Cortex of kidney (tissue), 1 donor: ENCODE measurements at places on chromosomes 2 and 18.

GRCh38 chr2:184444217-184444616 lies 154.1 kb upstream of the ZNF804A start:
- DNase-seq = no peak

- DNase-seq = no peak
These were observed 56.4 kb downstream of the MAP4K3 start for GRCh38 chr2:39380525-39381150.

- DNase-seq = no peak
These were observed 6.8 kb downstream of the SF3B1 start for GRCh38 chr2:197427986-197428385.

- DNase-seq = no peak
These were observed 632.5 kb downstream of the SUCLG1 start for GRCh38 chr2:83826577-83826976.

DNA sequence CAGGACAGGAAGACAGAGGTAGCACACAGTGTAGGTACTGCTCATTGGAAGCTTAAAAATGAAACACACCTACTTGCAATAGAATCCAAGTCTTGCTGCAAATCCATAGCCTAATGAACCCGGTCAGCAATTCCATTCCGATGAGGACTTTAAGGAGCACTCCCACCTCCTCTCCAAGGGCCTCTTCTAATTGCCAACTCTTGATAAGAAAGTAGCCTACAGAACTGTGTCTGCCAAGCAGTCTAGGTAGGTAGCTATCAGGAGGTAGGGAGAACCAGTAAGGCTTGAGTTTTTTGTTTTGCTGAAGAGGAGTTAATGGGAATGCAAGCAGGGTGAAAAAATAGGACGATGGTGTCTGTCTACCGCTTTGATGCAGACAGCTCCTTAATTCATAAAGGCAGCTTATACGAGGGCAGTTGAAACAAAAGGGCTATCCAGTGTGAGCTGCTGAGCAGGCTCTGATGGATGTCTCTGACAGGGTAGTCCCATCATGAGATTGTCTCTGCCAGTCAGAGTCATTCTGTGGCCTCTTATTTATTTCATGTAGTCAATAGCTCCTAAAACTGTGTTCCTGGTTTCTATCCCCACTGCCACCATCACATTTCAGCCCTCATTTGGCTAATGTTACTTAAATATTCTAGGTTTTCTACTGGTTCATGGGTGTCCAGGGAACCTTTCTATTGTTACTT lies 155.6 kb upstream of the DNMT3A start:
- DNase-seq = no peak

- no peak for DNase-seq
These were observed 128.2 kb downstream of the COL4A4 start for GRCh38 chr2:227035711-227036367.

DNA sequence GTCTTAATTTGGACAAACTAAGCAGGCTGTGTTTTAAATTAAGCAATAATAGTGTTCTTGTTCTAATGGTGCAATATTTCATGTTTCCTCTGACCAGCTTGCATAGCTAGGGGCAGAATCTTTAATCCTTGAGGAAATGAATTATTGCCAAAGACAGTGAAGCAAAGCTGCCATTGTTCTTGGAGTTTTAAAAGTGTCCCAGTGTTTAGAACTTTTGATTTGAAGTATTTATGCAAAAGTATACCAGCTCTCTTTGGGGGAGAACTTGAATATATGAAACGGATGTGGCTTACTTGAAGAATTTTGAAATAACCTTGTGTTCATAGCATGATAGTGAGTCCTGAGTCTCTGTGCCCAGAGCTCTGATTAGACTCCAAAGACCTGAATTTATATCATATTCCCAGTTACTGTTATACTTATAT lies 33.4 kb downstream of the ITGA6 start:
- no peak for DNase-seq

DNA sequence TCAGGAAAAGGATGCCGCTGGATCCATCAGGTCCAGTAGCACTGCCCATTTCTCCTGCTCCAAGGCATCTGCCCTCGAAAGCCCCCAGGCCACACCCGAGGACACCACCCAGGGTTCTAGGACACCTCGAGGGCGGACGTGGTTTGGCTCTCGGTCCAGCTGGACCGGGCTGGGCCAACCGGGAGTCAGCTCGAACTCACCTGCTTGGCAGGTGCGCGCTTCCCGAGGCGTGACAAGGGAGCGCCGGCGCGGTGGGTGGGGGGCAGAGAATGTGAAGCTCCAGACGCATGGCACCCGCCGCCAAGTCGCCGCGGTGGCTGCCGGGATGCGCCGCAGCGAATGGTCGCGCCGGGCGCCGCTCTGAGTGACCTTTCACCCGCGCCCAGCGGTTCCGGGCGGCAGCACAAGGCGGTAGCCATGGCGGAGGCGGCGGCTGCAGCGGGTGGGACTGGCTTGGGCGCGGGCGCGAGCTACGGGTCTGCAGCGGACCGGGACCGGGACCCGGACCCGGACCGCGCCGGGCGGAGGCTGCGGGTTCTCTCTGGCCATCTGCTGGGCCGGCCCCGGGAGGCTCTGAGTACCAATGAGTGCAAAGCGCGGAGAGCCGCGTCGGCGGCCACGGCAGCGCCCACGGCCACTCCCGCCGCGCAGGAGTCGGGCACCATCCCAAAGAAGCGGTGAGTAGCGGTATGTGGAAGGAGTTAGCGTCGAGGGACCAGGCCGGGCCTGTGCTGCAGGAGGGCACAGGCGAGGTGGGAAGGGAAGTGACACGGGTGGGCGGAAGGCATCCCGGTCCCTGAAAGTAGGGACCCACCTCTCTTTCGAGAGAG lies at the start of gene AGPS:
TSS of gene AGPS (plus strand) at position 401 of the 830 bp plus-strand sequence. CDS start at position 418, 17 bp downstream.
- DNase-seq = no peak

DNA sequence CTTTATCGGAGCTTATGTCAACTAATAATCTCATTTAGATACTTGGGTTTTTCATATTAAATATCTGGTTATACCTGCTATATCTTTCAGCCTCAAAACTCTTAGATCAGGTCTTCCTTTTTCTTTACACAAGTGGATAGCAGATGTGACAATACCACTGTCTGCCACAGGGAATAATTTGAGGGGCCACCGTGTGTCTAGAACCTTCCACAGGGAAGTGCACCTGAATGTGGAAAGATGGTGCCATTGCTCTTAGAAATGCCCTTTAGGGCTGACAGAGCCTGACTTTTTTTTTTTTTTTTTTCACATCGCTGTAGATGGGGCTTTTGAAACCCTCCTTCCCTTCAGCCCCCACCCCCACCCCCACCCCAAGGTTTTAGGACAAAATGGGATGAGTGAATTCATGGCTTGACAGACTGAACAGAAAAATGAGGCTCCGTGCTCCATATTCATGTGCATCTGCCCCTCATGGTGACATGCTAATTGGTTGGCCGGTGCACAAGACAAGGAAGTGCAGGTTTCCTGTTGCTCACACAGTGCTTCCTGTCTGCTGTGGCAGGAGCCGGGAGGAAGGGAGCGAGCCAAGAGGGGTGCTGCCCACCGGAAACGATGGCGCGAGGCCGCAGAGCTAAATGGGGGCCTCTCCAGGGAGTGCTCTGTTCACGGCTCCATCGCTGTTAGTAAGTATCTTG lies 246.0 kb downstream of the LDLRAD4 start:
- no peak for DNase-seq

DNA sequence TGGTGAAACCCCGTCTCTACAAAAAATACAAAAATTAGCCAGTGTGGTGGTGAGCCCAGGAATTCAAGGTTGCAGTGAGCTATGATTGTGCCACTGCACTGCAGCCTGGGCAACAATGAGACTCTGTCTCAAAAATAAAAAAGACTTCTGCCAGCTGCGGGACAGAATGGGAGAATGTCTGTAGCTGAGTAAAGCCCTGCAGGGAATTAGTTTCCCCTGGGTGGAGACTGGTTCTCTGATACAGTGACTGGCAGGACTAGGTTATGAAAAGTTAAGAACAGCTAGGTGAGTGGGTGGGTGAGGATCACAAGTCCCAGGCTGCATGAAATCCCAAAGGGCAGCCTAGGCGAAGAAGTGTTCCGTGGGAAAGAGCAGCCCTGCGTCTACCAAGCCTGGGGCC lies 13.8 kb upstream of the CATIP start:
- DNase-seq = no peak

GRCh38 chr2:118351796-118352195 lies 263.5 kb downstream of the INSIG2 start:
- DNase-seq = no peak

GRCh38 chr2:75204833-75205232 lies 5.5 kb upstream of the TACR1 start:
- DNase-seq = no peak

DNA sequence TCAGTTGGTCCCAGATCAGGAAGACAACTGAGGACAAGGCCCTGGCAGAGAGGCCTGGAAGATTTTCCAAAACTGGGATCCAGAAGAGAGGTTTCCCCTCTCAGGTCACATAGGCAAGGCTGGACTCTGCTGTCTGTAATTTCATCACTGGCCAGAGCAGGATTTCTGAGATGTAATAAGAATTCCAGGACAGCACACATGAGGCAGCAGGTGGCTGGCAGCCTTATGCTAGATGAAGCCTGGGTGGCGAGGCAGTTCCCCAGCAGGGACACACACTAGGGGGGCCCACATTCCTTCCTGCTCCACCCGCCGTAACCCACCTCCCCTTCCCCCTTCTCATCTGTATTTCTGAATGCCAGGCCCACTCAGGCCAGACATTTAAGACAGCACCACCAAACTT lies 98.6 kb downstream of the HNRNPLL start:
- DNase-seq = no peak

DNA sequence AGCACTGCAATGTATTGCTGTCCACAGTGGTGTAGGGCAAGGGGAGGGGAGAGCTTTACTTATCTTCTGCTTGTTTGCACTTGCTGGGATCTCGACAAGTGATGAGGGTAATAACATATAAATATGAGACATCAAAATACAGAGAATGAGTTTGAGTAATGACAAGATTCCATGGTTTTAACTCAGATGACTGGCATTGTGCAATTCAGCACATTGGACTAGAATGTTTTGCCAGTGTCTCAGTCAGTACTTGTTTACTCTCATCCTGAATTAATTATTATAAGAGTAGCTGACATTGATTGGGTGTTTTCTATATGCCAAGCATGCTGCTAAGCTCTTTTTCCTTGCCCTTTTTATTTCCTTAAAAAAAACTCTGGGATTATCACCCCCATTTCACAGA lies 306.7 kb upstream of the MMADHC start:
- no peak for DNase-seq

DNA sequence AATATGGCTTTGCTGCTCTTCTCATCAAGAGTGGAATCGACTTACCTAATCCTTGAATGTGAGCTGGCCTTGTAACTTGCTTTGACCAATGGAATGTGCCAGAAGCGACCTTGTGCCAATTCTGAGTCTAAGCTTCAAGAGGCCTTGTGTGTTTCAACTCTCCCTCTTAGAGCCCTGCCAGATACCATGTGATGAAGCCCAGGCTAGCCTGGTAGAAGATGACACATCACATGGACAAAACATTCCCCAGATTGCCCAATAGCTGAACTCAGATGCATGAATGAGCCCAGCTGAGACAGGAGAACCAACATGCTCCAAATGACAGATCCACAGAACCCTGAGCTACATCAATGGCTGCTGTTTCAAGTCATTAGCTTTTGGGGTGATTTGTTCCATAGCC lies 4.2 kb upstream of the KLHL14 start:
- no peak for DNase-seq

DNA sequence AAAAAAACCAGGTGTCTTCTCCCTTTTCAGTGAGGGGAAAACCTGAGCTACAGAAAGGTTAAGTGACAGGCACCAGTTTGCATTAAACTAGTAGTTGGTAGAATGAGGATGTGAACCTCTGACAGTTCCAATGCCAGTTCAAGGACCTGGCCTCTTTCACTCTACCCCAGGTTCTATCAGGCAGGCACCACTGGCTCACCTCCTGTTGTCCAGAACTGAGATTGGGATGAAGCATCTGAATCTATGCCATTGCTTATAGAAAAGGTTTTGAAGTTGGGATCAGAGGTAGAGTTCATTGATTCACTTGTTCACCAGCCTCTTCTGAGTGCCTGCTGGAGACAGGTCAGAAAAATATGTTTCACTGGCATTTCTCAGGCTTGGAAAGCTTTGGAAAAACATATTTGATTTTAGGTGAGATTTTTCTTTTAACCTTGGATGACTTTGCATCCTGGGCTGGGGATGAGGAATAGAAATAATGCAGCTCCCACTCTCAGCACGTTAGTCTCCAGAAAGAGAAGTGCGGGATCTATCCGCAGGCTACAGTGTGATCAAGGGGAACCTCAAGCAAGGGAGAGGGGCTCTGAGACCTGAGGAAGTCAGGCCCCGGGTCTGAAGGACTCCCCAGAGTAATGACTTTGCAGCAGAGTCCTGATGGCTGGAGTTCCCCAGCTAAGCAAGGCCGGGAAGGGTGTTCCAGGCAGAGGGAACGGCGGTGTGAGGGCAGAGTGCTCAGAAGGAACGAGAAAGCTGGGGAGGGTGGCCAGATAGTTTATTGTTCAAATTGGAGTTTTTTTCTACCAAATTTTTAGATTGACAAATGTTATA lies 250.3 kb downstream of the MYCN start:
- DNase-seq = no peak

DNA sequence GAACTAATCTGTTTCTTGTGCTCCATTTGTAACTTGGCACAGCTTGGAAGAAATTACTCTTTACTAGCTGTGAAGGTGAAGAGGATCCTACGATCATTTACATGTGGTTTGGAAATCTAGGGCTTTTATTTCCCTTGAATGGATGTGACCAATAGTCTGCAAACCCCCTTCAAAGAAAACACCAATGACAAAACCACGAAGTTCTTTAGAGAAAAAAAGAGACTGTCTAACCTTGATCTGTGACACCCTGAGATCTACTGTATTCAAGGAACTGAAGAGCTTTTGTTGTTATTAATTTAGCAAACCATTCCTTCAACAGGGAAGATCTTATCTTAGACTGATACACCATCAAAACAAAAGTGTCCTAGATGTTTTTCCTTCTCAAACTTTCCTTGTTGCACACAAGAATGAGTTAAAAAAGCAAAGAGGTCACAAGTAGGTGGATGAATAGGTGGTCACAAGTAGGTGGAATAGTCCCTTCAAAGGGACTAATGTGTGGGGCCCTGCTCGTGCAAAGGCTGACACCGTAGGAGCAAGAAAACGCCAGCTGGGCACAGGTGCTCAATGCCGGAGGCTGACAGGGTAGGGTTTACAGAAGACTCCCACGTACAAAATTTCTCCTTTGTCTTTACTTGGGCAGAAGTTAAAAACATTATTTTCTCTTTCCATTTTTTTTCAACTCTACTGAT lies 95.6 kb upstream of the ITGB6 start:
- no peak for DNase-seq

- no peak for DNase-seq
These were observed 689.3 kb downstream of the NR4A2 start for GRCh38 chr2:155643056-155643775.

- no peak for DNase-seq
These were observed 32.2 kb downstream of the NHEJ1 start for GRCh38 chr2:219128396-219128795.

DNA sequence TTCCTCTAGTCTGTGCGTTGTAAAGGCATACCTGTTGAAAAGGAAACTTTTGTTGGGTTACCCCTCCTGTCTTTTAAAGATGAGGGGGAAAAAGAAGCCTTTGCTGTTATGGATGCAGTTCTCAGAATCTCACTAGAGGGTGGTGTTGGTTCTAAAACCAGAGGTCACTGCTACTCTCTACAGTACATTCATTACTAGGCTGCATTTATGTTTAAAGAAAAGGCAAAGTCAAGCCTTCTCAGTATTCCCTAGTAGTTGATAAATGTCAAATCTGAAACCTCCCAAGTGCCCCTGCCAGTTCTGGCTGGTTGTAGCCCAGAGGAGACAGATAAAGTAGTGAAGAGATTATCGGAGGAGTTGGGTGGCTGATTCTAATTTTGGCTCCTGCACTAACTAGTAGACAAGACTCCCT lies 1.4 kb upstream of the PLCL1 start:
- DNase-seq = no peak
